EL (cell line): ENCODE measurements at places on chromosomes 5 and 9.

- peak; percentile 75 for DNase-seq
Measured at GRCh38 chr9:20683351-20684034, 566 bp upstream of the FOCAD start.

- no peak for DNase-seq
Measured at GRCh38 chr5:155629597-155629996, 616.0 kb downstream of the KIF4B start.

DNA sequence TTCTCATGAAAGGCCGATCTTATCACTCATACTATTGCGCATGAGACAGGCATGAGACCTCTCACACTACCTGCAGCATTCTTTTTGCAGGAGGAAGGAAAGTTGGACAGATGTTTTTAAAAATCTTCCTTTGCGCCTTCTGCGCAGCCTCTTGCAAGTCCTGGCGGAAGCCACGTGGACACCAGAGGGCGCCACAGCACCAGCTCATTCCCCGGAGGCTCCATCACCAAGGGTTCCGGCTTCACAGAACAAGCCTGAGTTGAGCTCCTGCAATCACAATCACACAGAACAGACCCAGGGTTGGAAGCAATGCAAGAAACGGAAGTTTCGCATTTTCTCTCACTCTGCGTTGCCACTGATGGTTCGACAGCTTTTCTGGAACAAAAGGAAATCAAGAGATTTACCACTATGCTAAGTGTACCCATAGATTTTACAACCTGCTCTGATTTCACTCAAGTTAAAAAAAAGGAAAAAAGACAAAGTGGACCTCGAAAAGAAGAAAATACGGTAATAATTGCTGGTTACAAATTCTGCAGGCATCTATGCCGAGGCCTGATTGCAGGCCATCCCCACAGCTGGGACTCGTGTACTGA is 304.7 kb upstream of the MSX2 start:
- DNase-seq = peak; percentile 82

- DNase-seq = no peak
Measured at GRCh38 chr5:140553657-140554056, 3.6 kb downstream of the SRA1 start.

DNA sequence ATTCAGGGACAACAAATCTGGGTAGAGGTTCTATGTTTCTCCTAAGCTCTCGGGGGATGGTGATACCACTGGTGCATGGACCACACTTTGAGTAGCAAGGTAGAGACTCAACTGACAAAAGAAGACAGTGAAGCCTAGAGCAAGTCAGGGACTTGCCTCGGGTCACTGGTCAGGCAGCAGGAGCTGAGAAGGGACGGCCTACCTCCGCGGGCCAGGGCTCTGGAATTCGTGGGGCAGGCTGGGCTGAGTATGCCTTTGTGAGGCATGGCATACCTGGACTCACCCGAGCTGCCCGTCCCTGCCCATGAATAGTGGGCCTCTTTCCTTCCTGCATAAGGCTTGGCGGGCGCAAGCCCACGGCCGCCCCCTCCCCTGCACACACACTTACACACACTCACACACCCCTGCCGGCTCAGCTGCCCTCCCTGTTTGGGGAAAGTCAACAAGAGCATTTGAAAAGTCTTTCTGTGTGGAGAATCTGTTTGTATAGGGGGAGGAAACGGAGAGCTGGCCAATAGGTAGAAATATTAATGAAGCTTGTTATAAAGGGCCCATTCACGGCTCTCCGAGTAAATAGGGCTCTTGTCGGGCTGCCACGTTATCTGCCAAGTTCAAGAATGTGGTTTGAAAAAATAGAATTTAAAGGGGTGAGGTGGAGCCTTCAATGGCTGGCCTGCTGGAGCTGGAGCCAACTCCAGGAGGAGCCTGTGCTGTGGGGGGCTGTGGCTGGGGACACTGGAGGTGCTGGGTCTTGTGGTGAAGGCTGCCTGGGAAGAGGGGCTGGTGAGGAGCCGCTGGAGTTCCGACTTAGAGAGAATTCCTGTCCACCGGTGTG is 19.1 kb upstream of the KIF12 start:
- no peak for DNase-seq

GRCh38 chr5:149549461-149550267 is 1.6 kb downstream of the CSNK1A1 start:
- peak; percentile 59 for DNase-seq

DNA sequence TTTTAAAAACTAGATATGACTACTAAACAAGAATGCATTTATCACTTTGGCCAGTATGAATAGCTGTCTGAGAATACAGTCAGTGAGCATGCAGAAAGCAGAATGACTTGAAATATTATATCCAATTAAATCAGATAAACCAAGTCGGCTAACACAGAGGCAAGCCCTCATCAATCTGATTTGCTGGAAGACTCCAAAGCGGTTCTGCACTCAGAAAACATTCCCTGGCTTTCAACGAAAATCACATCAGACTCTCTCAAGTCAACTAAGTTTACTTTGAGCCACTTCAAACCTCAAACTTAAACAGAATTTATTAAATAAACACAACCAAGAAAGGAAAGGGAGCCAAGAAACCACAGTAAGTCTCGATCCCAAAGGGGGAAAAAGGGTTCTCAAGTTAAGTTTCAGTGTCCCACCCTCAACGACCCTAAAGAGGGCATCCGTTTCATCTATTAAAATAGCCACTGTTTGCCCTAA is 1.4 kb downstream of the MYO10 start:
- DNase-seq = peak; percentile 48

DNA sequence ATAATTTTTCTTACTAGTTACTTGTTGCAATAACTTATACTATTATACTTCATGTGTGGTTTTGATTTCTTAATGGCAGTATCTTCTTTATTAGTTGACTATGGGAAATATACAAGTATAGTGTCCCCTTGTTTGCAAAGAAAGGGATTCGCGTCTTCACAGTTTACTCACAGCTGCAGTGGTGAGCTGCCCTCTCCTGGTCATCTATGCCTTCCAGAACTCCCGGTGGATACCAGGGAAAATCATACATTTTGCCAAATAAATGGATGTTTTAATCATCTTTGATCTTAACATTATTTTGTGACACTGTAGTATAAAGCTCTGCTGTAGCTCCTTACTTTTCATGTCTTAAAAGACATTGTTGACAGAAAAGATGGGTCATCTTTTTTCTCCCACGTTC is 142.0 kb downstream of the ZCCHC7 start:
- DNase-seq = peak; percentile 26

DNA sequence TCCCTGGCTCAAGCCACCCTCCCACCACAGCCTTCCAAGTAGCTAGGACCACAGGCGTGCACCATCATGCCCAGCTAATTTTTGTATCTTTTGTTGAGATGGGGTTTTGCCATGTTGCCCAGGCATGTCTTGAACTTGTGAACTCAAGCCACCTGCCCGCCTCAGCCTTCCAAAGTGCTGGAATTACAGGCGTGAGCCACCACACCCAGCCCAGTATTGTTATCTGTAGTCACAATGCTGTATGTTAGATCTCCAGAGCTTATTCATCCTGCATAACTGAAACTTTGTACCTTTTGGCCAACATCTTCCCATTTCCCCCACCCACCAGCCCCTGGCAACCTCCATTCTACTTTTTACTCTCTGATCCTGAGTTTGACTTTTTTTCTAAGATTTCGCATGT is 37.5 kb downstream of the CREBRF start:
- no peak for DNase-seq

DNA sequence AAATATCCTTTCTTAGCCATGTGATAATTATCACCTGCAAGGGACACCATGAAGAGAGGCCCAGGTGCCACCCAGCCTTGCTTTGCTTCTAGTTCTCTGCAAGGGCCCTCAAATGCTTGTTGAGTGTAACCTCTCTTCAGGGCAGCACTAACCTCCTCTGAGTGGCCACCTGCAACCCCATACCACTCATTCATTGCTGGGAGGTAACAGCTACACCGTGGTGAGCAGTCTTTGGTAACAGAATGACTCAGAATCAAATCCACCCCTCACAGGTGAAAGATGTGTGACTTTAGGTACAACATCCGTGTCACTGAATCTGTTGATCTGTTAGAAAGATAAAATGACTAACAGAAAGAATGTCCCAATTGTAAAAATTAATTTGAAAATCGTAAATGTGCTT is 365.1 kb upstream of the TRPC7 start:
- DNase-seq = no peak

DNA sequence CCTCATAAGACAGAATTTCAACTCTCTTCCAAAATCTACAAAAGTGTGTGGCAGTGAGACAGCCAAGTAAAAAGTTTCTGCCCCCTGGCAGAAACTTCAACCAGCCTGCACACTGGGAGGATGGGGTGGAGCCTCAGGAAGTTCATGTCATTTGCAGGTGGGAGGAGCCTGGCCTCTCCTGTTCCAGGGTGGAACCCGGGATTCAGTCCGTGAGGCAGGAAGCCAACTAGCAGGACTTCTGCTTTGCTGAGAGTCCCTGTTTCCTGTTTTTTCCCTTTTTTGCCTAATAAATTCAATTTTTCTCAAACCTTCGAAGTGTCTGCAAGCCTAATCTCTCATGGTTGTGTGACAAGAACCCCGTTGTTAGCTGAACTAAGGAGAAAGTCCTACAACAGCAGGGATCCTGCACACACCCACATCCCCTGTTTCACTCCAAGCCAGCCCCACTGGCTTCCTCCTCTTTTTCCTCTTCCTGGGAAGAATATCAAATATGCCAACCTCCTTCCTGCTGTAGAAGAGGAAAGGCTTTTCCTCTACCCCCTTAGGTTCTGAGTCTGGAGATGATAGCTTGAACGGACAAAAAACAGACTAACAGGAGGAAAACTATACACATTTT is 69.3 kb downstream of the ALDH7A1 start:
- peak; percentile 63 for DNase-seq

DNA sequence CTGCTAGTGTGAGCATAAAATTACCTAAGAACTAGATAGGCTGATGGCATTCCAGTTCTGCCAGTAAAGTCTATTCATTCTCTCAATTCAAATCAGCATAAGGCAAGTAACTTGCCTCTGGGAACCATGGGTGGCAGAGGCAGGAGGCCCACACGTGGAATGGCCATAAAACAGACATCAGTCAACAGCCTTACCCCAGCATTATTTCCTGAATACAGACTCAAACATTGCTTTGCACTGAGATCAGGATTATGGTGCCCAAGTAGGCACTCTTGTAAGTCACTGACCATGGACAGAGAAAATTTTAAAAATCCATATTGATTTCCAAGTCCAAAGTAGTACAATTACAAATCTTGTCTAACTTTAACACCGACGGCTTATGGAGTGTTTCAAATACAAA is 157.7 kb downstream of the NR2F1-AS1 start:
- DNase-seq = no peak

GRCh38 chr9:93815135-93815534 is 140.0 kb downstream of the BARX1 start:
- DNase-seq = no peak
